Endothelial cell of umbilical vein (primary cell): ENCODE measurements at places on chromosomes 3 and 15. TPM values are rescaled to one million over a fixed set of nuclear protein-coding genes. Genes with fewer than 3 reads are reported as not detected.
A peak's percentile ranks its signal among the peaks of the same experiment; 100 is the strongest.

DNA sequence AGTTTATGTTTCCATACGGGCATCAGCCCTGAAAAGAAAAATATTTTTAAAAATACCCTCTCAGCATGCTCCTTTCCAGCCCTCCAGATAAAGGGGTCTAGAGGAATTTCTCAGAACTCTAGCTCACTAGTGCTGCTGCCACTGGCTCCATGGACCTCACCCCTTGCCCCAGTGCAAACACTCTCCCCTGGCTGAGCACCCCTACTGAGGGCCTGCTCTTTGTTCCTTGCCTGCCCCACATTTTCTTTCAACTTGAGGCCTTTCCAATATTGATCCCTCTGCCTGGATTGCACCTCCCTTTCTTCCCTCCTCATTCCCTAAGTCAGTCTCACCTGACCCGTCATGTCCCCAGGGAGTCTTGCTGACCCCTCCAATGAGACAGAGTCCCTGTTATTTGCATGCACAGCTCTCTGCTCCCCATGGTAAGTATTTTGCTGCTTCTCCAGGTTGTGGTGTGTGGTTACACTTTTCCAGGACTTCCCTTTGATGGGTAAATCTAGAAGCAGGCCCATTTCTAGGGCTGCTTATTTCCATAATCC, 196.5 kb downstream of the EPHB1 start:
- no peaks in the 10 kb centered on the region for H3K4me1 ChIP-seq
- H3K36me3 ChIP-seq: no peaks in the 10 kb centered on the region
- no peak overlapping the region for H3K27ac ChIP-seq
- no peak overlapping the region for H3K4me3 ChIP-seq
- H3K27me3 ChIP-seq: no peaks in the 10 kb centered on the region
- no peak for DNase-seq

DNA sequence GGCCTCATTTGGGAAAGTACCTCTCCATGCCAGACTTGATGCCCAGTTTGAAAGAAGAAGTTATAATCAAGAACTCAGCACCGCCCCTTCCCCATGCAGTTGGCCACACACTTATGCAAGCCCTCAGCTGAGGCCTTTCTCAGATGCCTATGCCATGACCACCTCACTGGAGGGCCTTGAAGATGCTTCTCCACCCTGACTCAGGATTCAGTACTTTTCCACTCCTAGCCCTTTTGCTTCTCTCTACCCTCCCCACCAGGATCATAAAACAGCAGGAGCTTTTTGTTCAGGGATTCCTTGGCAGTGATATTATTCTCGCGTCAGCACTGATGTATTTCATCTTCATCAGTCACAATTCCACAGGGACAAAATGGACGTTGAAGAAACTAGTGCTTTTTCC, 313.5 kb downstream of the PYDC2 start:
- no peaks in the 10 kb centered on the region for H3K27me3 ChIP-seq
- no peaks in the 10 kb centered on the region for H3K4me1 ChIP-seq
- no peaks in the 10 kb centered on the region for H3K36me3 ChIP-seq
- no peak for DNase-seq

DNA sequence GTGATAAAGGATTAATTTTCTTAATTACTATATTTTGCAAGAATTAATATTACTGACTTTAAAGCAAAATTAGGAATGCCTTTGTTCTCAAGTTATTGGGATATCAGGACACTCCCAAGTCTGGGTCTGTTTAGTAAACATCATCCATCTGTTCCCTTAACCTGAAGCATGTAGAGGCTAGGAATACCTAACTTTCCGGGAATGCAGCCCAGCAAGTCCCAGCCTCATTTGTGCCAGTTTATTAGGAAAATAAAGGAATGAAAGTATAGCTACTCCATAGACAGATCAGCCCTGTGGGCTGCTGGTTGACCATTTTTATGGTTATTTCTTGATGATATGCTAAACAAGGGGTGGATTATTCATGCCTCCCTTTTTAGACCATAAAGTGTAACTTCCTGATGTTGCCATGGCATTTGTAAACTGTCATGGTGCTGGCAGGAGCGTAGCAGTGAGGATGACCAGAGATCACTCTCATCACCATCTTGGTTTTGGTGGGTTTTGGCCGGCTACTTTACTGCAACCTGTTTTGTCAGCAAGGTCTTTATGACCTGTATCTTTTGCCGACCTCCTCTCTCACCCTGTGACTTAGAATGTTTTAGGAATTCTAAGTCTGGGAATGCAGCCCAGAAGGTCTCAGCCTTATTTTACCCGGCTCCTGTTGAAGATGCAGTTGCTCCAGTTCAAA, 540.2 kb downstream of the NAALADL2 start:
- H3K27ac ChIP-seq: no peak overlapping the region
- no peaks in the 10 kb centered on the region for H3K36me3 ChIP-seq
- no peak overlapping the region for H3K4me3 ChIP-seq

GRCh38 chr15:62782071-62782841, 260.3 kb upstream of the TPM1 start:
- H3K4me3 ChIP-seq: no peak overlapping the region
- no peaks in the 10 kb centered on the region for H3K36me3 ChIP-seq
- peak; percentile 90 for DNase-seq

DNA sequence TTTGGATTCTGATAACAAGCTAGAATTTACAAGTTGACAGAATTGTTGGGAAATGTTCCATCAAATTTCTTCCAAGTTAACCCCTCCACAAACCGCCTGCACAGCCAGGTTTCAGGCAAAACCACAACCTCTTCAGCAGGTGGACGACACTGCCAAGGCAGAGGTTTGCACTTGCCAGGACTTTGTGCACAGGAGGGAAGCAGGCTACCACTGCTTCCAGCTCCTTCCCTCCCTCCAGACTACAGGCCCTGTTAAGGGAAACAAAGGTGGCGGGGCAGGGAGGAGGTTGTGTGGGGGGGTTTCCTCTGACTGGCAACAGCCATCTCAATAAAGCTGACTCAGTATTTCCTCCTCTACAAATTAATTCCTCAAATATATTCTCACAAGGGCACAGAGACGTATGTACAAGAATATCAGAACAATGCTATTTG, 42.2 kb downstream of the TBC1D2B start:
- peak overlapping the region; percentile 65 for H3K27ac ChIP-seq
- H3K27me3 ChIP-seq: no peaks in the 10 kb centered on the region
- no peak overlapping the region for H3K4me3 ChIP-seq
- no peaks in the 10 kb centered on the region for H3K36me3 ChIP-seq
- DNase-seq: peak; percentile 92

The GNAT1 gene
- total RNA-seq: 0.77 and 0.78 TPM in 2 replicates

- H3K36me3 ChIP-seq: no peaks in the 10 kb centered on the region
- no peak for DNase-seq
- peaks cover 6% of the 10 kb centered on the region for H3K4me1 ChIP-seq
- H3K27me3 ChIP-seq: no peaks in the 10 kb centered on the region
- H3K27ac ChIP-seq: no peak overlapping the region
- no peak overlapping the region for H3K4me3 ChIP-seq
Observed at GRCh38 chr3:25532431-25533162, 104.5 kb downstream of the RARB start.

DNA sequence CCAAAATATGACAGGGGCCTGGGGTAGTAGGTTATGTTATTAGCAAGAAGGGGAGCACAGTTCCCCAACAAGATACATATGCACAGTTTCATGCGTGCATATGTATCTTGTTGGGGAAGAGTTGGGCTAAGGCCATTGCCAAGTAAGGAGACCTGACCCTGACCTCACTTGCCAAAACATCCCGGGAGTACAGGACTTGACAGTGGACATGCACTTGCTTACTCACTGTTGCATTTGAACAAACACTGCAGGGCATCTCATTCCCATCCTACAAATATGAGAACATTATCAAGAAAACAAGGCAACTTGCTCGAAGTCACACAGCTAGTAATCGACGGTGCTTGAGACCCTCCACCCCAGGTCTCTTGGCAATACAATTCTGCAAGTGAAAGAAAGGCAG, 4.8 kb upstream of the CAMP start:
- no peaks in the 10 kb centered on the region for H3K4me1 ChIP-seq
- no peak overlapping the region for H3K4me3 ChIP-seq
- no peak for DNase-seq
- H3K36me3 ChIP-seq: no peaks in the 10 kb centered on the region
- H3K27me3 ChIP-seq: no peaks in the 10 kb centered on the region

GRCh38 chr15:67134067-67134838, 68.9 kb downstream of the SMAD3 start:
- DNase-seq: peak; percentile 88
- no peak overlapping the region for H3K4me3 ChIP-seq
- H3K27me3 ChIP-seq: no peaks in the 10 kb centered on the region
- H3K36me3 ChIP-seq: no peaks in the 10 kb centered on the region

DNA sequence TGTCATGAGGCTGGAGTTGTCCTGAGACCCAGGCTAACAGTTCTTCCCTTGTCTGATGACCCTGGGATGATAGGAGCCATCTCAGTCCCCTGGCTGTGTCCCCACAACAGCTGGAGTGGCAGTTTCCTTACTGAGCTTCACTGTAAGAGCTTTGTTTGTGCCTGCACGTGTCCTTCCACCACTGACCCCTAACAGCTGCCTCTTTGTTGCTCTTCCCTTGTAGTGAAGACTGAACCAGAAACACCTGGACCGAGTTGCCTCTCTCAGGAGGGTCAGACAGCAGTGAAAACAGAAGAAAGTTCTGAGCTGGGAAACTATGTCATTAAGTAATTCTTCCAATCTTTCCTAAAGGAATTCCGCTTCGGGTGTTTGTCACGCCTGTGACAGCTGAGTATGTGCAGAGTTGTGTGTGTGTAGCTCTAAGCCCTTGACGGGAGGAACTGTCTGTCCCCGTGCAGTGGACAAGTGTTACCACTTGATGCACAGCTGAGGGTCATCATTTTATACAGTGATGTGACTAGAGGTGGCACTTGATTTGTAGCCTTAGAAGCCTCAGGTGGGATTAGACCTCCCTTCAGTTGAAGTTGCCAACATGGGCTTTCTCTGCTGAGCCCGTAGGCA, 25.0 kb downstream of the MAP6D1 start:
- no peak overlapping the region for H3K4me3 ChIP-seq
- no peaks in the 10 kb centered on the region for H3K4me1 ChIP-seq
- no peaks in the 10 kb centered on the region for H3K27me3 ChIP-seq
- peaks cover 35% of the 10 kb centered on the region for H3K36me3 ChIP-seq

DNA sequence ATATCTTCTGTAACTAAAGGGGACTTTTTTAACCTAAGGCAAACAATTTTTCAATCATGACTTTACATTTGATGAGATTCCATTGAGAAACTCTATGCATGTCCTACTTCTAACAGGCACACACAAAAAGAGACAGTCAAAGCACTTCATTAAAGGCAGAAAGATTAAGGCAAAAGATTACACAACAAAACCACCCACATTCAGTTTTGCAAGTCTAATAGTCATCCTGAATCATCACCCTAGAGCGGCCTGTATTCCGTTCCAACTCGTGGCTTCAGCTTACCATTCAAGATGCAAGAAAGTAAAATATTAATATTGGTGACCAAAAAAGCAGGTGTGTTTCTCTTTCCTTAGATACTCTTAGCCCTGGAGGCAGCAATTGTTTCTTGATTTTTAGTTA, 205.9 kb downstream of the P3H2 start:
- H3K4me1 ChIP-seq: peaks cover 3% of the 10 kb centered on the region
- peak; percentile 42 for DNase-seq
- H3K36me3 ChIP-seq: no peaks in the 10 kb centered on the region

The GOLGA6L7 gene
- total RNA-seq: not detected in 2 replicates

The NMB gene
- 9.6 and 9.8 TPM in 2 replicates for total RNA-seq

GRCh38 chr15:86055688-86056087, 24.0 kb upstream of the AGBL1 start:
- H3K27me3 ChIP-seq: no peaks in the 10 kb centered on the region
- no peak overlapping the region for H3K4me3 ChIP-seq
- DNase-seq: no peak
- no peaks in the 10 kb centered on the region for H3K4me1 ChIP-seq

The TMEM212 gene
- not detected in 2 replicates for total RNA-seq

GRCh38 chr15:46344915-46345314, 710.1 kb downstream of the SQOR start:
- no peaks in the 10 kb centered on the region for H3K36me3 ChIP-seq
- H3K27ac ChIP-seq: no peak overlapping the region
- no peak for DNase-seq
- H3K27me3 ChIP-seq: no peaks in the 10 kb centered on the region
- no peak overlapping the region for H3K4me3 ChIP-seq
- H3K4me1 ChIP-seq: no peaks in the 10 kb centered on the region

GRCh38 chr3:4848176-4848825, 130.9 kb upstream of the BHLHE40 start:
- H3K4me3 ChIP-seq: no peak overlapping the region
- H3K27ac ChIP-seq: no peak overlapping the region
- no peaks in the 10 kb centered on the region for H3K27me3 ChIP-seq
- H3K36me3 ChIP-seq: no peaks in the 10 kb centered on the region

The C2CD4B gene
- total RNA-seq: 28.4 and 31.7 TPM in 2 replicates

DNA sequence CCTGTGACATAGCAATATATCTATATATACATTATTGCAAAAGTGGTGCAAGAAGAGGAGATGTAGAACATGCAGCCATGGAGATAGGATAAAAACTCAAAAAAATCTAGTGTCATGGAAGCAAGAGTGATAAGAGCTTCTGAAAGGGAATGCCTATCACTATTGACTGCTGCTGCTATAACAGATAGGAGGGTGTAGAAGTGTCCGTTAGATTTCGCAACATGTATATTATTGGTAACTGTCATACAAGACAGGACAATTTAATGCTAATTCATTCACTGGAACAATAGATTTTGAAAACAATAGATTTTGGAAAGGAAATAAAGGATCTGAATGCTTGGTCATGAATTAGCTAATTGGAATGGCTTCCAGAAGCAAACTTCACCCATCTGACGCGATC, 224.5 kb downstream of the ZNF385D start:
- H3K27me3 ChIP-seq: no peaks in the 10 kb centered on the region
- no peaks in the 10 kb centered on the region for H3K36me3 ChIP-seq
- no peak overlapping the region for H3K4me3 ChIP-seq
- no peaks in the 10 kb centered on the region for H3K4me1 ChIP-seq
- no peak for DNase-seq
- no peak overlapping the region for H3K27ac ChIP-seq

DNA sequence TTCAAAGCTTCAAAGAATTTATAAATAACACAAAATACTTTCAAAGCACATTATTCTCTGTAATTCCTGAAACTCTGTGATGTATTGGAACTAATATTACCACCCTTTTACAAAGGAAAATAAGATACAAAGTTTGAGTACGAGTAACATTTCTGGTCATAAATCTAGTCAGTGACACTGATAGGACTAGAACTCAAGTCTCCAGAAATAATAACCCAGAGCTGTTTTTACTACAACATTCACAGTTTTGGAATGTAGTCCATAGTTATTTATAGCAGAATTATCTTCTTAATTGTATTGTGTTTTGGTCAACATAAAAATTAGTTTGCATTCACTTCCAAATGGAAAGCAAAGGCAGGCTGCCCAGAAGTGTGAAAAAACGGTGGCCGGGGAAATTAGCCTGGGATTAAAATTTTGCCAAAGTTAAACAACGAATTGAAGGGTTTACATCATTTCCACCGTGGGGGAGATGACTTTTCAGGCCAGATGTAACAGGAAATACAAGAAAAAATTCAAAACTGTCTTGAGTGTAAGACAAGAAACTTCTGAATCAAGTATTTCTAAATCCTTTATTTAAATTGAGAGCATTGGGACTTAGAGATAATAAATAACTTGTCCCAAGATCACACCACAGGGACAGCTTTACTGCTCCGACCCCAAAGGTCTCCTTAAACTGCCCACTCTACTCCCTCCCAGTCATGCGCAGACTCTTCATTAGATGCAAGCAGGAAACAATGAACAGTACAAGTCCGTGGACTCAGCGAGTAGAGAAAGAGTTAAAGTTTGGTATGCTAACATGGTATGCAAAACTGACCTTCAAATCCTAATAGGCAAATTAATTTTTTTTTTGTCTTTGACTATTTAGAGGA, 74.3 kb upstream of the VGLL4 start:
- no peaks in the 10 kb centered on the region for H3K27me3 ChIP-seq
- peak; percentile 78 for DNase-seq
- H3K4me1 ChIP-seq: peaks cover 21% of the 10 kb centered on the region
- peak overlapping the region; percentile 93 for H3K4me3 ChIP-seq

- no peak for DNase-seq
- H3K4me3 ChIP-seq: no peak overlapping the region
- no peak overlapping the region for H3K27ac ChIP-seq
- no peaks in the 10 kb centered on the region for H3K27me3 ChIP-seq
- H3K4me1 ChIP-seq: peaks cover 24% of the 10 kb centered on the region
Observed at GRCh38 chr3:63910001-63910400, 2.2 kb downstream of the SCAANT1 start.
